ENCODE measurements at places on chromosomes 7 and 10.

DNA sequence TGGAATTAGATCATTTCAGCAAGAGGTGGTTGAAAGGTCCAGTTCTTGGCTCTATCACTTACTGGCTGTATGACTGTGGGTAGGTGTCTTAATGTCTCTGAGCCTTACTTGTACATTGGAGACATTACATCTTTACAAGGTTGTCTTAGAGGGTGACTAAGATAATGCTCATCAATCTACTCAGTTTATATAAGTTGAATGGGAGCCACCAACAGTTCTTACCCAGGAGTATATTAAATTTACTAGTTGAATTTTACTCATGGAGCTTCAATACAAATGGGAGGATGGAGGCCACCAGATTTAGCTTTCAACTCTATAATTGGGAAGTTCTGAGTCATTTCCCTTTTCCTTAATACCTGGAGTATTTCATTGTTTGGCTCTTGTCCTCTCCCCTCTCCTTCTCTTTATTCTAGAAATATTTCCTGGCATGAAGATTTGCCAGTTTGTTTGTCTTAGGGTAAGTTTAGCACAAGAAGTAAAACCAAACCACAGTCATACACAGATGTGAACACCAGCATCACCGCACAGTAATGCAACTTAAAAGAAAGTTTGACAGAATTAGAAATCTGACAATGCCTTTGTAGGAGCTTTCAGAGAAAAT, 222.8 kb downstream of the LRMDA start:
- DNase-seq = no peak

DNA sequence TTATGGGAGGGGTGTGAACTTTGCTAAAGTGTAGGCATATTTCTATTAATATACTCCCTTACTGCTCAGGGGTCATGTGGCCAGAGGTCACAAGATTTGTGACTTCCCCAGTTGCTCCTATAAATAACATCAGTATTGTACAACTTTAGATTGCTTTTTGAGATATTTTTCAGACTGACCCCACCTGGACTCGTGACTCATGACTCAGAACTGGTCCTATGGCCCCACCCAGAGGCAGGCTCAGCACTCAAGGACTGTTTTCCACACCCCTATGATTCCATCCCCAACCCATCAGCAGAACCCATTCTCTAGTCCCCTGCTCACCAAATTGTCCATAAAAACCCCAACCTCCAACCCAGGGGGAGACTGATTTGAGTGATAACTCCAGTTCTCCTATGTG, 2.7 kb upstream of the CUL2 start:
- no peak for DNase-seq

GRCh38 chr7:101779267-101779666, 38.2 kb upstream of the CUX1 start:
- DNase-seq = no peak

DNA sequence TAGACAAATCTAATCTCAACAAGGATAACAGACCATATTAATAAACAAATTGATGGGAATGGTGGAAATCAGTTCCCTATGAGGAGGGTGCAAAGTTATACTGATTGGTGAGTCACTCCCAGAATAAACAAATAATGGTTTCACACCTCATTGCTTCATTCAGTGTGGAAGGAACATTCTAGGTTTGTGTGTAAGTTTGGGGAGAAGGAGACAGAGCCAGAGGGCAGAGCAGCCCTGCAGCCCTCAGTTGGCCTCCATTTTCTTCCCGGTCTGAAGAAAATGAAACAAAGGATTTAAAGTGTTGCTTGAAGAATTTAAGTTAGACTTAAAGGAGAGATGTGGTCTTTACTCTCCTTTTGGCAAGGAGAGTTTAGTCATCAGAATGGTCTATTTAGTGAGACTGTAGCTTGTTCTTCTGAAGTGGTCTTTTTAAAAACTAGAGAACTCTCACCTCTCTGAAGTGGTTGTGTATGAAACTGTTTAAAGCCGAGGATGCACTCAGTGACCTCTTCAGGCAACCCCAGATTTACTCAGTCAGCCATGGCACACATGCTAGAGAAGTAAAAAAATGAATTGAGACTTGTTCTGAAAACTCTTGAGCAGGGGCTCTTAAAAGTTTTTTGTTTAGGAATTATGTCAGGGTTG, 27.2 kb downstream of the IKZF1 start:
- no peak for DNase-seq

DNA sequence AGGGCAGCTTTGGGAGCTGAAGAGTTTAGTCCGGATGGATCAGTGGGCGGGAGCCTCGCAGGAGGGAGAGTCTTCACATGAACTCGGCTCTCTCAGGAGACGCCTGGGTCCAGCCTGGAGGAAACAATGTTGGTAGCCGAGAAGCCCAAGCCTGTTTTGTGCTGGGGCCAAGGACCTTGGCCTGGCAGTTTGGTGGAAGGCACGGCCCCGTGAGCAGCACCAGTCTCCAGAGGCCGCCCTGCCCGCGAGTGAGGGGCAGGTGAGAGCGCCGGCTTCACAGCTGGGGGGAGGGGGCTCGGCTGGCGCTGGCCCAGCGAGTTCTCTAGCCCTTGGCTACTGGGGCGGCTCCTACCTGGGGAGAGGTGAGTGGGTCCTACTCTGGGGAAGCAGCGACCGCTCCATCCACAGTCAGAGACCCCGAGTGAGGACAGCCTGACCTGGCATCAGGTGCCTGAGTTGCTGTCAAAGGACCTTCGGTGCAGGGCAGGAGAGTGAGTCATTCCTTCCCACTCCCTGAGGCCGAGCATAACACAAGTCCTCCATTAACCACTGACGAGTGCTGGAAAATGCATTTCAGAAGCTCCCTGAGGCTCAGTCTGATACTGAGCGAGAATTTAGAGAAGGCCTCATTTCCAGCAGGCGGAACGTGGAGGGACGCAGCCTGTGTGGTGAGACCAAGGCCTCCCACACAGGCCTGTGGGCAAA, 89.3 kb upstream of the DIP2C start:
- DNase-seq = no peak

DNA sequence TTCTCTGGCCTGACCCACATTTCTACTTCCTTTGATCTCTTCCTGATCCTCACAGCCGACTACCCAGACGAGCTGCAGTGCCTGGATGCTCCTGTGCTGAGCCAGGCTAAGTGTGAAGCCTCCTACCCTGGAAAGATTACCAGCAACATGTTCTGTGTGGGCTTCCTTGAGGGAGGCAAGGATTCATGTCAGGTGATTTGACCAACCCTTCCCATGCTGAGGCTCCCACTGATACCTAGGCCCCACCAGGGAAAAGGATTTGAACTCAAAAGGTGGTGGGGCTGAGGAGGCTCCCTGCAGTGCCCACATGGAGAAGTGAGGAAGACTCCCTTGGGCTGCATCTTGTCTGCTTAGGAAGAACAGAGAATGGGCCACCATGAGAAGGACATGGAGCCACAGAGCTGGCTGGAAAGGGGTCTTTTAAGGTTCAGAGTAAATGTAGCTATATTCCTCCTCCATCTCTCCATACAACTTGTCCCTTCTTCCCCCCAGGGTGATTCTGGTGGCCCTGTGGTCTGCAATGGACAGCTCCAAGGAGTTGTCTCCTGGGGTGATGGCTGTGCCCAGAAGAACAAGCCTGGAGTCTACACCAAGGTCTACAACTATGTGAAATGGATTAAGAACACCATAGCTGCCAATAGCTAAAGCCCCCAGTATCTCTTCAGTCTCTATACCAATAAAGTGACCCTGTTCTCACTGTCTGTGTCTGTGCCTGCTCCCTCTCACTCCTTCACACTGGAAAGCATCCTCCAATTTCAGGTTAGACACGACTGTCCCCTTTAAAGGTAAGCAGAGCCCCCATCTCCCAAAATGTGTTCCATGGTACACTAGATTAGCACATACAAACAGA, 3.3 kb downstream of the PRSS1 start:
- DNase-seq = no peak

- no peak for DNase-seq
Measured at GRCh38 chr10:71234004-71234894, 21.9 kb downstream of the UNC5B start.

- DNase-seq = no peak
Measured at GRCh38 chr10:29925771-29926692, 133.4 kb downstream of the JCAD start.

GRCh38 chr10:30007406-30007805, 52.0 kb downstream of the JCAD start:
- no peak for DNase-seq
